ENCODE measurements at places on chromosomes 2 and 18.

GRCh38 chr2:27762951-27763906 is 8.3 kb upstream of the MRPL33 start:
- no peak for DNase-seq

DNA sequence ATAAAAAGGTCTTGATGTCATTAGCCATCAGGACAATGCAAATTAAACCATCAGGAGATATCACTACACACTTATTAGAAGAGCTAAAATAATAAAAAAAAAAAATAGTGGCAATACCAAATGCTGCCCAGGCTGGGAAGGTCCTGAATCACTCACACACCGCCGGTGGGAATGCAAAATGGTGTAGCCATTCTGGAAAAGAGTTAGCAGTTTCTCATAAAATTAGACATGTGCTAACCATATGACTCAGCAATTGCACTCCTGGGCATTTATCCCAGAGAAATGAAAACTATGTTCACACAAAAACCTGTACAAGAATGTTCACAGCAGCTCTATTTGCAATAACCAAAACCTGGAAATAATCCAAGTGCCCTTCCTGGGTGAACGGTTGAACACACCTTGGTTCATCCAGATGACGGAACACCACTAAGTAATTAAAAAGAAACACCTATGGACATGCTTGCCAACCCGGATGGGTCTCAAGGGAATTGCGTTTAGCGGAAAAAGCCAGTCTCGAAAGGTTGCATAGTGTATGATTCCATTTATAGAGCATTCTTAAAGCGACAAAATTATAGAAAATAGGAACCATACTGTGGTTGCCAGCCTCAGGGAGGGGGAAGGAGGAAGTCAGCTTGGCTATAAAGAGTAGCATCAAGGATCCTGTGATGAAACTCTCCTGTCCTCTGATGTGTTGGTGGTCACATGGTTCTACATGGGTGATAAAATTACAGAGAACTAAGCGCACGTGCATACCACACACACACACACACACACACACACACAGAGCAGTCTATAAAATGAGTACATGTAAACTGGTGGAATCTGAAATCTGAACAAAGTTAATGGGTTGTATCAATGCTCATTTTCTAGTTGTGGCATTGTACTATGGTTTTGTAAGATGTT is 4.6 kb downstream of the MBP start:
- no peak for DNase-seq

DNA sequence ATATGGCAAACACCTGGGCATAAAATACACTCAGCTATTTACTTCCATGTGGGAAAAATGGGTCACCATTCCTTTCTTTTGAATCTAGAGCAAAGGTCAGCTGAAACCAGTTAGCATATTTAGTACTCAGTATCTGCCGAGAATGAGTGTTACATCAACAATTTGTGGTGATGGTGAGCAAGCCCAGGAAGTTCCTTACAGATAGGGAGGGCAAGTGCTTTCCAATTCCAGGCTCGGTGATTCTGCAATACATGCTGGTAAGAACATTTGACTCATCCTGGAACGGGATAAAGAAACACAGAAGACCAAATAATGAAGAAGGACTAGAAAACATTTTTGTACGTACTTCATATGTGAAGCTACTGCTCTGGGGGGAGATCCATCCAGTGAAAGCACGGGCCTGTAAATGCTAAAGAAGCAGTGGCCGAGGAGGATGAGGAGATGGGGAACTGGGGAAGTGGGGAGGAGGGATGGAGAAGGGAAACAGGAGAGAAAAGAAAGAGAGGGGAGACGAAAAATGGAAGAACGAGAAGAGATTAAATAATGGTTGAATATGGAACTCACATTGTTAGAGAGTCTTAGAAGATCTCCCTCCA is 251.9 kb downstream of the TTC32 start:
- DNase-seq: no peak

- no peak for DNase-seq
Measured at GRCh38 chr2:168697668-168698121, 104.7 kb upstream of the NOSTRIN start.

DNA sequence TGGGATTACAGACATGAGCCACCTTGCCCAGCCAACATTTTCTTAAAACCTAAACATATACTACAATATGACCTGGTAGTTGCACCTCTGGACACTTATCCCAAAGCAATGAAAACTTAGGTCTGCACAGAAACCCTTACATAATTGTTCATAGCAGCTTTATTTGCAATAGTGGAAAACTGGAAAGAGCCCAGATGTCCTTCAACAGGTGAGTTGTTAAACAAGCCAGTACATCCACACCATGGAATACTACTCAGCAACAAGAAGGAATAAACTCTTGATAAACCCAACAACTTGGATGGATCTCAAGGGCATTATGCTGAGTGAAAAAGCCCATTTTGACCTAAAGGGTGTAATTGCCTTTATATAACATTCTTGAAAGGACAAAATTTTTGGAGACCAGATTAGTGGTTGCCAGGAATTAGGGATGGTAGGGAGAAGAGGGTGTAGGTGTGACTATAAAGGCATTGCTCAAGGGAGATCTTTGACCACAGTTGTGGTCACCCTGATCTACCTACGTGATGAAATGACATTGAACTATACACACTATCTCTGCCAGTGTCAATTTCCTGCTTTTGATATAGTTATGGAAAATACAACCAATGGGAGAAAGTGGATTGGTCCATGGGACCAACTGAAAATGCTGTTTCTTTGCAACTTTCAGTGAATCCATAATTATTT is 11.9 kb upstream of the AMMECR1L start:
- no peak for DNase-seq

DNA sequence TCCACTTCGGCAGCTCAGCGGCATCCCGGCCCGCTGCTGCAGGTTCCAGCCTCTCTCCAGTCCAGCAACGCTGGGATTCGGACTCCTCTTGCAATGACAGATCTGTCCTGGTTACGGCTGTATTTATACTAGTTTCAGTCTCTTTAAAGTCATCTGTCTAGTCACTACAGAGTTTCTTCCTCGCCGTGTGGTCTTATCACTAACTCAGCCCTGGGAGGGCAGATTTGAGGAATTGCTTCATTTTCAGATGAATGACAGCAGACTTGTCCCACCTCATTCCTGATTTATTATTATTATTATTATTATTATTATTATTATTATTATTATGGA is 2.2 kb downstream of the KLHL29 start:
- DNase-seq: no peak

DNA sequence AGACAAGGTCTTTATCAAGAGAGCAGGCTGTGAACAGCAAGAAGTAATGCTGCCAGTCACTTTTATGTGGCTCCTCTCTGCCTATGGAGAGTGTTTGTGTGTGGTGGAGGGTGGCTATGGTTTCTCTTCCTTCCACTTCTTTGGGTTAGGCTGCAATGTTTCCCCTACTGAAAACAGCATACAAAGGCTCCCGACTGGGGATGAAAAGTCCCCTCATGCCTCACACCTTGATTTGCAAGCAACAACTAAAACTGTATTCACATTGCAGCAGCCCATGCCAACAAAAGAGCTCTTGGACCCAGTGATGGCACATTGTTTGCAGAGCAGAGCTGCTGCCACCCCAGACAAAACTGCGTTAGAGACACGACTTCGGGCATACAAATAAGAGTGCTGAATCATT is 301.6 kb downstream of the SLC8A1 start:
- DNase-seq: no peak

- DNase-seq: no peak
Measured at GRCh38 chr2:99067871-99068625, 73.5 kb upstream of the C2orf15 start.

Measured in activated CD8-positive, alpha-beta memory T cell treated with anti-CD3 and anti-CD28 coated beads for 1 hour (primary cell).